NCI-H748 treated with DMSO at 0.1 percent for 48 hours (cell line): ENCODE measurements at places on chromosomes 13 and 19.

GRCh38 chr19:18790566-18791314, at the start of gene COMP:
Gene COMP, minus strand, starts transcription at chr19:18791305. Its CDS starts 36 bp downstream, at chr19:18791269.
- DNase-seq = no peak

GRCh38 chr19:12043752-12044422, 8.4 kb upstream of the ZNF433 start:
- DNase-seq = no peak

GRCh38 chr19:19105365-19106055, 32.8 kb downstream of the TMEM161A start:
- DNase-seq = no peak

DNA sequence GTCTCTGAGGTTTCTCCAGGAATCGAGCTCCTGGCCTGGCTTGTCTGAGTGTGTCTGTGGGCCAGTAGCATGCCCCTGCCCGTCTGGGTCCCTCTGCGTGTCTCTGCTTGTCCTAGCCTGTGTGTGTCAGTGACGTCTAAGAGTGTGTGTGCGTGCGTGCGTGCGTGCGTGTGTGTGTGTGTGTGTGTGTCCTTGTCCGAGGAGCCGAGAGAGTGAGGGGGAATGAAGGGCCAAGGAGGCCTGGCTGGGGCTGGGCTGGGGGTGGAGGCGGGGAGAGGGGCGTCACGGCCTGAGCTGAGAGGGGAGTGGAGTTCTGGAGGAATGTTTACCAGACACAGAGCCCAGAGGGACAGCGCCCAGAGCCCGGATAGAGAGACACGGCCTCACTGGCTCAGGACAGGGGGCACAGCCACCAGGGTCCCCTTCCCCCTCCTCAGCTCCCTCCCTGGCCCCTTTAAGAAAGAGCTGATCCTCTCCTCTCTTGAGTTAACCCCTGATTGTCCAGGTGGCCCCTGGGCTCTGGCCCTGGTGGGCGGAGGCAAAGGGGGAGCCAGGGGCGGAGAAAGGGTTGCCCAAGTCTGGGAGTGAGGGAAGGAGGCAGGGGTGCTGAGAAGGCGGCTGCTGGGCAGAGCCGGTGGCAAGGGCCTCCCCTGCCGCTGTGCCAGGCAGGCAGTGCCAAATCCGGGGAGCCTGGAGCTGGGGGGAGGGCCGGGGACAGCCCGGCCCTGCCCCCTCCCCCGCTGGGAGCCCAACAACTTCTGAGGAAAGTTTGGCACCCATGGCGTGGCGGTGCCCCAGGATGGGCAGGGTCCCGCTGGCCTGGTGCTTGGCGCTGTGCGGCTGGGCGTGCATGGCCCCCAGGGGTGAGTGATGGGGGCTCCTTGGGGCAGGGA, at the start of gene AXL:
TSS of gene AXL (plus strand) at position 609 of the 893 bp plus-strand sequence. CDS start at position 779, 170 bp downstream.
- no peak for DNase-seq

DNA sequence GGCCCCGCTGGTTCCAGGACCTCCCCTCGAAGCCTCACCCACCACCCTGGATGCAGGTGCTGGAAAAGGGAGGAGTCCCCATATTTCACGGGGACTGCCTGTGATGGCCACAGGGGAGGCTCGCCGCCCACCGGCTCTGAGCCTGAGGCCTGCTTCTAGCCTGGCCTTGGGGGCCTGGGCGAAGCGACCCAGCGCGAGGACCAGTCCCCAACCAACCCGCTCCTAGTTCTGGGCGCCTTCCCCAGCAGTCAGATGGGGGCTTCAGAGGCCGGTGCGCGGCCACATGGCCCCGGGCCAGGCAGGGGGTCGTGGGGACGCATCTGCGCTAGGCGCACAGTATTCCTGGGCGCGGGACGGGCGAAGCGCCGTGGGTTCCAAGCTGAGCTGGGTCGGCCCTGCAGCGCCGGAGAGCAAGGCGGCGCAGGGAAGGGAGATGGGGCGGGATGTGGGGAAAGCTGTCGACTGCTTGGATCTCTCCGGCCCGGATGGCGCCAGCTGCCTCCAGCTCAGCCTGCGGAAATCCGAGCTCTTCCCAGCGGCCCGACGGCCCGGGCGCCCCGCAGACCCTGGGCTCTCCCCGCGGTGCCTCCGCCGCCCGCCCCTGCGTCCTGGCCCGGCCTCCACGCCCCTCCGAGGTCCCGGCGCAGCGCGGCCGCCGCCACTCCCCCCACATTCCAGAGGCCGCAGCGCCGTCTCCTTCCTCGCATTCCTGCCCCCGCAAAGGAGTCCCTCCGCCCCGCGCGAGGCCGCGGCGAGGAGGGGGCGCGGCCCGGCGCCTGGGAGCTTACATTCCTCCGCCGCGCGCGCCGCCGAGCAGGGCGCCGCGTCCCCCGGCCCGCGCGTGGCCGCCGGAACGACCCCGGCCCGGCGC, at the start of gene WTIP:
TSS of gene WTIP (plus strand) at position 788 of the 871 bp plus-strand sequence. CDS start 217 bp downstream, outside the sequence.
- no peak for DNase-seq

GRCh38 chr19:18735752-18736151, 52.3 kb downstream of the CRTC1 start:
- no peak for DNase-seq
